Central memory CD4-positive, alpha-beta T cell (primary cell): ENCODE measurements at places on chromosomes 12 and 14.

GRCh38 chr12:122102331-122102730 is 23.8 kb downstream of the MLXIP start:
- DNase-seq: no peak

DNA sequence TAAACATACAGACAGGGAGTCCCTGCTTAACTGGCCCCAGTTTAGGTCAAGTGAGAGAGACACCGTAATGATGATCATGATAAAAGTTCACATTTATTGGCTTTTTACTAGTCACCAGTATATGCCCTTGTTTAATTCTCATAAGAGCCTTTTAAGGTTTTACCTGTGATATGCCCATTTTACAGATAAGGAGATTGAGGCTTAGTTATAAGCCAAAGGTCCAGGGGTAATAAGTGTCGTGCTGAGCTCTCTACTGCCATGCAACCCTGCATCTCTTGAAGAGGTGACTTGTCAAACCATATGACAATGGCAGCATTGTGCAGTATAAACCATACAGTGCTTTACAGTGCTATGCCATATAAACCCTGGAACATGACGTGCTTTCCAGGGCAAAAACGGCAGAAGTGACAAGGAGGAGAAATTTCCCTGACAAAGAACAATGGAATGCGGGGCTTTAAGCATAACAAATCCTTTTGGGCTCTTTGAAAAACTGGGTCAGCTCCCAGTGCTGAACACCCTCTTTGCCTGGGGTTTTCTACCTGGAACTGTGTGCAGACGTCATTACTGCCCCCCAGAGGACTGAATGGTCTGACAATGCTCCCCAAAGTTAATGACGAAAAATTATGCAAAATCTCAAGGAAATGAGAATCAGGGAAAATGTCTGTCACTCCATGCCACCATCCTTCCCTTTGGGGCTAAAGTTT is 59.7 kb upstream of the C14orf132 start:
- DNase-seq: no peak

- DNase-seq: no peak
Observed at GRCh38 chr14:61609191-61609843, 86.0 kb upstream of the HIF1A start.

DNA sequence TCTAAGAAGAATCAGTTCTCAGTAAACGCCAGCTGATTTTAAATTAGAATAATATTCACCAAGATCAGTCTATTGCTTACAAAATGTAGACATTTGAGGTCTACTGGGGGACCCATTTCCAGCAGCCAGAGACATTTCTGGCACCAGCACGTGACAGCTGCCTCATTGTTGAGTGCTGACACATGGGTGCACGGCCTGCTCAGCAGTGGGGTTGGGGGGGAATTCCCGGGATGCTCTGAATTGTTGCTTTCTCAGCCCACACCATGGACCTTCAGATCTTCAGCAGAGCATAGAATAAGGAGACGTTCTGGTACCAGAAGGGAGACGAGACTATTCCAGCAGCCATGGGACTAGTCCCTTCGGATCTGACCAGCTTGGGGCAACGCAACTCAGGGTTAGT is 18.3 kb downstream of the PLEKHG7 start:
- no peak for DNase-seq

GRCh38 chr12:132798836-132799235 is 29.8 kb downstream of the GOLGA3 start:
- no peak for DNase-seq

DNA sequence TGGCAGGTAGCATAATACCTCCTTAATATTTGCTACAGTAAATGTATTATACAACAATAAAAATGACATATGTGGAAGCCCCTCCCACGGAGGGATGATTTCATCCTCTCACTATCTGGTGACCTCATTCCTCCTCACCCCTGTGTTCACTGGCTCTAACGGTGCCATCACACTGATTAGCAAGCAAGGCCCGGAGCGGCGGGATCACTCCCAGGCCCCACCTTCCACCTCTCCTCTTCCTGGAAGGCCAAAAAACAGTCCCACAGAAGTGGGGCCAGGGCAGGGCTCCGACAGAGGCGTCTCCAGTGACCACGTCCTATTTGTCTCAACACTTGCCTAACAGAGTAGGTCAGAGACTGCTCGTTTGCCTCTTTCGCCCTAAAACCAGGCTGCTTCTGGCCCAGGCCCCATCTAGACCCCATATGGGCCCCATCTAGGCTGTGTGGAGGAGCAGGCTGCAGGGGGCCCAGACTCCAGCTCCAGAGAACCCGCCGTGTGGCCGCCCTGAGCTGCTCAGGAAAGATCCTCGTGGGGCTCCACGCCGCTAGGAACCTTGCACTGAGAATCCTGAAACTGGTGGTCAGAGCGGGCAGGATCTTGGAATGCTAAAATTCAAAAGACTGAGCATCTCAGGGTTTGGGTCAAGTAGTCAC is 3.7 kb downstream of the SELPLG start:
- DNase-seq: peak; percentile 71

DNA sequence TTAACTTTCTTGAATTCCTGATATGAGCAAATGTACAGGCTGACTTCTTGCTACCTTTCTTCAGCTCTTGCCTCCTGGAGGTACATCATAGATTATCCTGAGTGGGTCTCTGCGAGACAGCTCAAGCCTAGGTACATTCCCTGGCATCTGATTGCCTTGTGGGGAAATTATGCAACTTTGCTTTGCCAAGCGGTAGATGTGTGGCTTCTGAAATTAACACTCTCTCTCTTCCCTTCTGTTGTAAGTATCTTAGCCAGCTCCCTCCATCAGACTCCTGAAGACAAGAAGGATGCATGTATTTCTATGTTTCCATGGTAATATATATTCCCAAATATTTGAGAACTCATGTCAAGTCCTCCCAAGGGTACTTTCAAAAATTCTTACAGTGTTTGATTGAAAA is 16.2 kb upstream of the SLC16A7 start:
- no peak for DNase-seq

DNA sequence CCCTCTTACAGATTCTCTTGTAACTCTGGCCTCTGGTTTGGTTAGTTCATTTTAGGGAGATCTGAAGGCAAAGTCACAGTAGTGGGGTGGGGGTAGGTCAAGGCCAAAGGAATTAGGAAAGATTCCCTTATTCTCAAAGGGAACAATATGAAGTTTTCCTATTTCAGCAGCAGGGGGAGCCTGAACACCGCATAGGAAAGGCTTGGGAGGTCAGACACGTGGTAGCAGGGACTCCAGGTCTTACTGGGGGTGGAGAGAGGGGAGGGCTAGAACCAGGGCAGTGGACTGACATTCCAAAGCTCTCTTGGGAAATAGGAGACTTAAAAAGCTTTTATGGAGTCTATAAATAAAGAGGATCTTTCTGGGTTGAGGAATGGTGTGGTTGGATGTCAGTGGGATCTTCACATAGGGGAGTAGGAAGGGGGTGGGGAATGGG is 1.3 kb downstream of the ZC3H10 start:
- peak; percentile 65 for DNase-seq
